Heart right ventricle (tissue), 16 donors: ENCODE measurements at places on chromosomes 16 and 17. TPM values are rescaled to one million over a fixed set of nuclear protein-coding genes. Genes with fewer than 3 reads are reported as not detected.

KCNH4 gene
- 0.10 TPM for total RNA-seq

SULT1A1 gene
- 13.2 TPM for total RNA-seq

HYDIN gene
- 1.3 TPM for total RNA-seq

PLK1 gene
- 0.96 TPM for total RNA-seq

GRCh38 chr16:11913425-11914079, 2.2 kb downstream of the GSPT1 start:
- DNase-seq = no peak
- H3K36me3 ChIP-seq = no peaks in the 10 kb centered on the region
- H3K4me1 ChIP-seq = peaks cover 31% of the 10 kb centered on the region

DNA sequence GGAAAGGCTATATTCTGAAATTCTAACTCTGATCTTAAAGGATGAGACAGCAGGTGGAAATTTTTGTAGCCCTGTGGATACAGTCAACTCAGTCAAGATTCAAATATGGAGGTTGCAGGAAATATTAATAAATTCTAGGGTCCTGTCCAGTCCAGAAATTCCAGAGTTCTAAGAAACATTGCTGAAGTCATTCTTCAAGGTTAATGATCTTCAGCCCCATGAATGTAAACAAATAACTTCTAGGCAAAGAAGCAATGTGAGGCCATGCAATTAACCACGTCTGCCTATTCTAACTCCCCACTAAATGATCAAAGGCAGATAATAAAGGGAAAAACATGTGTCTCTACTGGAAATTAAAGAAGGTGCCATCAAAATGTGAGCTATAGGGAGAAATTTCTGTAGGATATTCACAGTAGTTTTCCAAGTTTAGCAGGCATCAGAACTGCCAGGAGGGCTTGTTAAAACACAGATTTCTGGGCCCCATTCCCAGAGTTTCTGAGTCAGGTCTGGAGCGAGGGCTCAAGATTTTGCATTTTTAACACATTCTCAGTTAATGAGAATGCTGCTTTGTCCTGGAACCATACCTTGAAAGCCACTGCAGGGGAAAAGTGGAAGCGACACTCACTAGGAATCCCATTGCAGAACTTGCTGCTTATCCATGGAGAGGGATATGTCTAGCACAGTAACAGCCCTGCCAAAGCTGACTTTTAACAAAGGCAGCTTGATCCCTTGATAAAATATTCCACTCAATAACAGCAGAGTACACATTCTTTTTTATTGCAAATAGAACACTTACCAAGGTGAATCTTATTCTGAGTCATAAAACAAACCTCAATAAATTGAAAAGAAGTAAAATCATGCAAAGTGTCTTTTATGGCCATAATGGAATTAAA, 61.8 kb downstream of the DNAH3 start:
- no peaks in the 10 kb centered on the region for H3K27me3 ChIP-seq
- DNase-seq = no peak
- H3K4me3 ChIP-seq = no peak overlapping the region
- no peak overlapping the region for H3K27ac ChIP-seq
- no peaks in the 10 kb centered on the region for H3K4me1 ChIP-seq
- H3K36me3 ChIP-seq = no peaks in the 10 kb centered on the region

DNA sequence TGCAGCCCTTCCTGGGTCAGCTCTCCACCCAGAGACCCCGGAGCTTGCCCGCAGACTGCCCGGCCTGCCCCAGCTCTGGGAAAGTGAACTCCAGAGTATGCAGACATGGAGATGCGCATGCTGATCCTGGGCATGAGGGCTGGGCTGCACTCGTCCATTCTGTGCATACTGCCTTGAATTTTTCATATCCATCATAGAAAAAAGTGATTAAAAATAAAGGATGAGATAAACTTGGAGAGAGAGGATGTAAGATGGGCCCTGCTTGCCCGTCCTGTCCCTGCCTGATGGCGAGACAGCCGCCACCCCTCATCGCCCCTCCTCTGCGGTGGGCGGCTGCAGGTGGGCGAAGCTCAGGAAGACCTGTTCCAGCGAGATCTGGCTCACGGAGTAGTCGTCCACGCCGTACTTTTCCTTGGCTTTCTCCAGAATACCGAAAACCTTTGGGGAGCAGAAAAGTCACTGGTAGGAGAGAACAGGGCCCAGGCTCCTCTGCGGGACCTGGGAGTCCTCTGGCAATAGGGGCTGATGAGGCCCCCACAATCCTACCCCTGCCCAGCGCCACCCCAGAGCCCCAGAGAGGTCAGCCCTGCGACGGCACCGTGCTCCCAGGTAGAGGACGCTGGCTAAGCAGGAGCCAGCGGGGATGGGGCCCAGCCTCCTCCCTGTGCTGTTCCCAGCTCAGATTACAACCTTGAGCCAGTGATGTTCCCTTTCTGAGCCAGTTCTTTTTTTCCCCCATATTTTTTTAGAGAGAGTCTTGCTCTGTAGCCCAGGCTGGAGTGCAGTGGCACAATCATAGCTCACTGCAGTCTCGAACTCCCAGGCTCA, 8.7 kb upstream of the RNPS1 start:
- no peak overlapping the region for H3K4me3 ChIP-seq
- DNase-seq = no peak
- H3K27ac ChIP-seq = no peak overlapping the region
- no peaks in the 10 kb centered on the region for H3K27me3 ChIP-seq
- H3K4me1 ChIP-seq = no peaks in the 10 kb centered on the region
- H3K36me3 ChIP-seq = peaks cover 7% of the 10 kb centered on the region
